ENCODE measurements at places on chromosomes 4 and X.

DNA sequence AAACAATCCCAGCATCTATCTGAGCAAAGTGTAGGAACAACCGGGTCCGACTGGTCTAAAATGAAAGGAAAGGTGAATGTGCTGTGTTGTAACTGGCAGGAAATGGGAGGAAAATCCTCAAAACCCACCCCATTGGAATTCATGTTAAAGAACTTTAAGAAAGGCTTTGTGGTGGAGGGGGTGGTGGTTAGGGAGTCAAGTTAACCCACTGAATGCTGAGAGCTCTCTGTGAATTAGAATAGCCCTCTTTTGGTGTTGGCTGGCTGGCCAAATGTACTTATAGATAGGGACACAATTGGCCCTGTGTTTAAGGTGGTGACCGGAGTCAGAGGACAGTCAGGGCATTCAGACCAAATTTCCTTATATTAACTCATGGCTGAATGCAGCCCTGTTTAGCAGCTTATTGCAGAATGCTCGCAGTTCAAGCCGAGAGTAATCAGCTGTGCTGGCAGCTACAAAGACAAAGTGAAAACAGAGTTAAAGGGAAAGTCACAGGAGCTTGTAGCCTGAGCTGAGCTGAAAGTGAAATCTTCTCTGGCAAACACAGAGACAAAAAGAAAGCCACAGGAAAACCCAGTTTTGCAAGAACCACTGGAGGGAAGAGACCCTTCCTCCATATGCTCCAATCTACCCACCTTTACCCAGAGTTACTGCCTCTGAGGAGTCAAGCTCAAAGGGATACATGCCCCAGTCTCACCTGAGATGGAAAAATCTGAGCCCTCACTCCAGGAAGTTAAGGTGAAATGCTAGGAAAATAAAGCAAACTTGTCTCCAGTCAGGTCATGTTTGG is 38.5 kb upstream of the UGT2B7 start:
- DNase-seq = no peak

DNA sequence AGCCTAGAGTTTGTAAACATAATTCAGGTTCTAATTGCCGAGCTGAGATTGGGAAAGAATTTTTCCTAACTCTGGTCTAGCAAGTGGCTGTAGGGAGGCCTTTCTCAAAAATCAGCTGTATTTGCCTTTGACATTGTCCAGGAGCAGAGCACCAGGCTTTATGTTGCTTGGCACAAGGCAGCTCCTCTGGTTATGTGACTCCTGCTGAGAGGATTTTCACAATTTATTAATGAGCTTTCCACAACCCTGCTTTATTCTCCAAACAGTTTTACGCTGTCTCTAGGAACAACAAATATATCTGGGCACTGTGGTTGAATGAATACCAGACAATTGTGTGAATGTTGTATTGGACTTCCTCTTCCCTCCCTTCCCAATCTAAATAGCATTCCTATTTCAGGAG is 14.9 kb downstream of the LSM6 start:
- DNase-seq = no peak

GRCh38 chr4:149168645-149169044 is 647.0 kb downstream of the IQCM start:
- DNase-seq = no peak

- DNase-seq = peak; percentile 1
Observed at GRCh38 chrX:54495814-54496516, at the start of gene FGD1. FGD1 (minus strand) TSS chrX:54496234; CDS start chrX:54495432, 802 bp downstream.

GRCh38 chrX:121014826-121015225 is 29.3 kb upstream of the CT47A1 start:
- no peak for DNase-seq

GRCh38 chr4:102683881-102684609 is 76.7 kb downstream of the MANBA start:
- no peak for DNase-seq

DNA sequence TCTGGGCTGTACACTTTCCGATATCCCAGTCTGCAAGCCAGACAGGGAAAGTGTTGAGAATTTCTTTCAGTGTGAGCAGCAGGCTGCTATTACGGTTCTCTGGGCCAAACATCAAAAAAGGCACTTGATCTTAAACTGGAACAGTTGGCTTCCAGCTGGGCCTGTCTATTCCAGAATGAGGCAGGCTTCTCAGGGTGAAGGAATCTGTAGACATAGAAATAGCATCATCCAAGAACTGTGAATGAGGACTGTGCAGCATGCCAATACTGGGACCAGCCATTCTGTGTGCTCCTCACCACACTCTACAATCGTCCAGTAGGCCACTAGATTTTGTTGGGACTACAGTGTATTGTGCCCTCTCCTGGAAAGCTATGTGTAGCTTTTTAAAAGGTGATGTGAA is 31.1 kb downstream of the ART3 start:
- no peak for DNase-seq

DNA sequence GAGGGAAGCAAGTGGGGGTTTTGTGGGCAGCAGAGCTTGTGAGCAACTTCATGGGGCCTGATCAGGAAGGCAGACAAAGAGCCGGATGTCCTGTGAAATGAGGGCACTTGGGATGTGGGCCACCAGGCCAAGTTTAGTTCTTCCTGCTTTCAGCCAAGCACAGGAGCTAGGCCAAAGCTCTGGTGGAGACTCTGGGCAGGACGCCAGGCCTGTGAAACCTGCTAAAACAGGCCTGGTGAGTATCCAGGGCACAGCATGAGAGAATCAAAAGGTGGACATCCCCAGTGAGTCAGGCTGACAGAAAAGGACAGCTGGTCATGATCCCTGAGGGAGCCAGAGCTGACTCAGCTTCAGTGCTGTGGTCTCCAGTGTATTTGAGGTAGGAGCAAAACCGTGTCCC is 95.7 kb downstream of the NPNT start:
- no peak for DNase-seq

GRCh38 chr4:97016186-97016907 is 1126.9 kb downstream of the STPG2 start:
- no peak for DNase-seq

DNA sequence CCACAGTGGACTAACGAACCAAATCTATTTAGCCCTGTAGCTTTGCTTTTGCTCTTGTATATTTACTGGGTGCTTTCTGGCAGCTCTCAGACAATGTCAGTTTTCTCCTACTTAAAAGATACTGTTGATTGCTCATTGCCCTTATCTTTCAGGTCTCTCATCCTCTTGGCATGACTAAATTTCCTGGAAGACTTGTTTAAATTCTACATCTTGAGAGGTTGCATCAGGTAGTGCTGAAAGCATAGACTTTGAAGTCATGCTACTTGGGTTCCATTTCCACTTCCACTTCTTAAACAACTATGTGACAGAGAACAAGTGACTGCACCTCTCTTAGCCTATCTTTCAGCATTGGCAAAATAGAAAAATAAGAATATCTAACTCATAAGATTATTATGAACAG is 8.4 kb downstream of the TDO2 start:
- no peak for DNase-seq

DNA sequence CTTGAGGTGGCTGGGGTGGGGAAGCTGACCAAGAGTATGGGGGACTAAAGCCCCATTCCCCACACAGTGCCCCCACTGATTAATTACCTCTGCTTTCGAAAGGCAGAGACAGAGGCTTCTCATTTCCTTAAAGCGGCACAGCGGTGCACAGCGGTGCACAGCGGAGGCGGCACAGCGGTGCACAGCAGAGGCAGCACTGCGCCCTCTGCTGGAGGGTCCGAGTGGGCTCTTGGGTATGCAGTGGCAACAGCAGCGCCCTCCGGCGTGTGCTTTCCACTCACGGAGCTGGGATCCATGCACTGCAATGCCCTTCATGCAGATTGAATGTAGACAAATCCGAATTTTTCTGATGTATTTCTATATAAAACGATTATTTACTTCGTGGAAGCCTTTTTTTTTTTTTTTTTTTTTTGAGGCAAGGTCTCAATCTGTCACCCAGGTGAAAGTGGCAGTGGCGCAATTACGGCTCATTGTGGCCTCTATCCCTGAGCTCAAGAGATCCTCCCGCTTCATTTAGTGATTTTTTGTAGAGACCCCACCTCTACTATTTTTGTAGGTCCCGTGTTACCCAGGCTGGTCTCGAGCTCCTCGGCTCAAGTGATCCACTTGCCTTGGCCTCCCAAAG is 19.7 kb upstream of the PRPS2 start:
- DNase-seq = peak; percentile 33

GRCh38 chr4:68572653-68573170 is 3.4 kb downstream of the UGT2B17 start:
- DNase-seq = no peak

- DNase-seq = no peak
Observed at GRCh38 chr4:151250706-151251105, 26.3 kb upstream of the PRSS48 start.

DNA sequence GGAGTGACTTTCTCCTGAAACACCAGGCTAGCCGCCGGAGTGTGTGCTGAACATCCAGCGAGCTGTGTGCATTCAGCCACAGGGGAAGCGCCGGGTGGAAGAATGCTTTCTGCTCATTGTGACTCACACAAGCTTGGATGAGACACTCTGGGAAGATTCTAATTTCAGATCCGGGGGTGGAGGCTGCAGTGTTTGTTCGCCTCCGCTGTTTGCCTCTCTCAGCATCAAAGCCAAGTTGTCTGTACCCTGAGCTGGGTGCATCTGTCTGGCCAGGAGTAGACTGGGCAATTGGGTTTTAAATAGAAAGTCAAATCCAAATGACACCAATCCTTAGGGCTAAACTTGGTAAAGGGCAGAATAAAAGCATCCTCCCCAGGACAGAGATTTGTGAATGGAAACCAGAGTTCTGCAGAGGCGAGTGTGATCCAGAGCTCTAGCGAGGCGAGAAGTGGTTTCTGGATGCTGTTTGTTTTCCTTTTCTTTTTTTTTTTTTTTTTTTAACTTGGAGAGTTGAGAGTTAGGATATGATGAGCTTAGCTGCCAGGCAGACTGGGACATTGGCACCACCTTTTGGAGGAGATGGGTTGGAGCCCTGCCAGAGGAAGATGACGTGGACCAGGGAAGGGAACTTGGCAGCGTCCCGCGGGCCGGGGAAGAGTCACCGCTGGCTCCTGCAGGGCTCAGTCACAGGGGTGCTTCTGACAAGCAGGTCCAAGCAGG is 196.0 kb upstream of the PSAPL1 start:
- DNase-seq = no peak

- no peak for DNase-seq
Observed at GRCh38 chrX:85004255-85004654, 578 bp downstream of the APOOL start.

DNA sequence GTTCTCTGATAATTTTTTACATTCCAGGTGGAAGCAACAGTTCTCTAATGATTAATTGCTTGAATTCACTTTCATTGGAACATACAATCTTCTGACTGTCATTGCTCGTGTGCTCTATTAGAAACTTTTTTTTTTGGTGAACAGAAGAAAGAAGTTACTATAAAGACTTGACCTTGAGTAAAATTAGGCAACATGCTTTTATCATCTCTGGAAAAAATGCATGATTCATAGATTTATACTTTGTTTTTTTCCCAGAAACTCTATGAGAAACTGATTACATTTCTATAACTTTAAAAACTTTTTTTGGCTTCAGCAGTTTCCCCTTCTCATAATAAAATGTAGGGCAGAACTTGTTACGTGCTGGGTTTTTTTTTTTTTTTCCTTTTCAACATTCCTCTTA is 167.6 kb downstream of the ARHGAP10 start:
- no peak for DNase-seq

DNA sequence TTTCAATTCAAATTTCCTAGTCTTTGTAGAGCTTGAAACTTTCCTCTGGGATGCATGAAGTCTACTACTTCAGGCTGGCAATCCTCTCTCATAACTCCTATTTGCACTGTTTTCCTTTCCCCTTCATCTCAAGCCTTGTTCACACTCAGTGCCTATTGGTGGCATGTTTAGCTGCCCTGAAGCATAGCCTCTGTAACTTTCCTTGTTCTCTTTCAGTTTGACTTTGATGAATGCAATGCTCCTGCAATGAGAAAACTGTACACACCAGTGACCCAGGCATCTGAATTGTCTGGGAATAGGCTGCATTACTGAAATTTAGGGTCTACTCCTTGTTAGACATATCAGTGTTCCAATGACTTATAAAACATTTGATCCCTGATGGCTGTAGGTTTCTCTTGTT is 81.7 kb downstream of the ANK2 start:
- DNase-seq = no peak

DNA sequence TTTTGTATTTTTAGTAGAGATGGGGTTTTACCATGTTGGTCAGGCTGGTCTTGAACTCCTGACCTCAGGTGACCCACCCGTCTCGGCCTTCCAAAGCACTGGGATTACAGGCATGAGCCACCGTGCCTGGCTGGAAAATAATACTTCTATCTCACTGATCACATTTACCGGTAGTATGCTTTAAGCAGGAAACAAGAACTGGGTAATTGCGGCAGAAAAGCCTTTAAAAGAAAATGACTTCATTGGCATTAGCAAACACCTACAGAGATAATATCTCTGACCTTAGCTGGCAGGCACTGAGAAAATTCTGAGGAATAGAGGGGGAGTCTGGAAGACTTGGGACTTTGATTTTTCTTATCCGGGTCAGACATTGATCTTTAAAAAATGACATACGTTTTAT is 78.5 kb downstream of the SHROOM3 start:
- DNase-seq = no peak

- DNase-seq = no peak
Observed at GRCh38 chrX:31480696-31481095, 408.9 kb upstream of the FTHL17 start.

DNA sequence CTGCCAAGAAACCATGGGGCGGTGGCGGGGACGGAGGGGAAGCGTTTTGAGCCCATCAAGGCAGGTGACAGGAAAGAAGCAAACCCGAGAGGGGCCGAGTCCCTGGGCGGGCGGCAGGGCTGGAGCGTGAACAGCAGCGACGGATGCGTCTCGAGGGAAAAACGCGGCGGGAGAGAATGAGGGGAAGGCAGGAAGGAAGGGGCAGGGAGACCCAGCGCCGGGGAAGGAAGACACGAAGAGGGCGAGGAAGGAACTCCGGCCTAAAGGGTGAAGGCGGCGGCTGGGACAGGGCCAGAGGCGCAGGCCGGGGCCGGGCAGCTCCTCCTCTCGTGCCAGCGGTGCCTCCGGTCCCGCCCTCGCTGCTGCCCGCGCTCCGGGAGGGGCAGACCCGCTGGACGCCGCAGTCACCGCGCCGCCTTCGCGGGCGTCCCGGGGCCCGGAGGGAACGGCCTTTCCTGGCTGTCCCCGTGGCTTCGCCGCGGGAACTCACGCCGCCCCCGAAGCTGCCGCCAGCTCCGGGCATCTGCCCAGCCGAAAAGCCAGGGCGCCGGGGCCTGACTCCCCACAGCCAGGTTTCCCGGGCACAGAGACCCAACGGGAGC is 751 bp upstream of the RGS12 start:
- DNase-seq = no peak

- no peak for DNase-seq
Observed at GRCh38 chr4:67103001-67103747, 442.1 kb downstream of the CENPC start.

DNA sequence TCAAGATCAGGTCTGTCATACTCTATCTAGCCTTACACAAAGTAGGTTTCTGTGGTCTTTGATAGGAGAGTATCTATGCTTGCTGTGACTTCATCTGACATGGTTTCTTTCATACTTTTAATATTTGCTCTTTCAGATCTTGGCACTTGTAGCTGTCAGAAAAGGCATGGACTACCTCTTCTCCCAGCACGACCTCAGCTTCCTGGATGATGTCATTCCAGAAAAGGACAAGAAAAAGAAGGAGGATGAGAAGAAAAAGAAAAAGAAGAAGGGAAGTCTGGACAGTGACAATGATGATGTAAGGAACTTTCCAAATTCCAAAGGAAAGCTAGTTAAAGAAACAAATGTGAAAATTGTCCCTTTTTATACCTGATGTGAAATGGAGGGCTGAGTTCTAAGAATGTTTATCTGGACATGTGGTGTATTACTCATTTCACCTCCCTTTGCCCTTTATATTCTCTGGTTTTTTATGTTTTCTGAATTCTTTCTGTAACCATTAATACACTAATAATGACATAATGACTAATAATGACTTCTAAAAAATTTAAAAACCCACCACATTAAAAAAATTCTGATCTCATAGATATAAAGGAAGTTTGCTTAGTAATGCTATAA is 221.2 kb downstream of the SLC4A4 start:
- no peak for DNase-seq
